Activated CD4-positive, CD25-positive, alpha-beta regulatory T cell treated with anti-CD3 and anti-CD28 coated beads, Interleukin-2, amount 50 U/mL, for 16 hours (primary cell): ENCODE measurements at places on chromosomes 7 and 10.

- no peak for DNase-seq
Measured at GRCh38 chr10:101337836-101338235, 16.1 kb upstream of the BTRC start.

DNA sequence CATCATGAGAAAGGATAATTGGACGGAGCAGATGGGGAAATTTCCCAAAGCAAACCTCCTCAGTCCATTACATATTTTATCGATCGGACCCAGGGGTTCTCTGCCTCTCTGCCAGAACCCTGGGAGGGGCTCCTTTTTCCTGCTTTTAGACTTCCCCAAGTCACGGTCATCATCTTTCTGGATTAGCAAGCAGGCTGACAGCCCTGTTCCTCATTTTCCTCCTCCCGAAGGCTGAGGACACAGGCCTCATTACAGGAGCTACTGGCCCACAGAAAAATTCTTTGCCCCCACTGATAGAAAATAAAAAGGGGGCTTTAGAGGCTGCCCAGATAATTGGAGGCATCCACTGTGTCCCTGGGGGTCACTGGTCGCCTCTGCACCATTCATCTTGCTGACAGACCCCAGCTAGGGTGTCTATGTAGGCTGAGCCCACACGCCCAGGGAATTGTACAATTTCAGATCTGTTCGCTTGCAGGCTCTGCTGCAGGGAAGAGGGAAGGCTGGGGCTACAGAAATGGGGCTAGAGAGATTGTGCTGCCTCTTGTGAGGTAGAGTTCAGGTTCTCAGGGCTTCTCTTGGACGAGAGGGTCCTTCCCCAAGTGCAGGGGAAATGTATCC lies 125.7 kb upstream of the SDK1 start:
- no peak for DNase-seq

DNA sequence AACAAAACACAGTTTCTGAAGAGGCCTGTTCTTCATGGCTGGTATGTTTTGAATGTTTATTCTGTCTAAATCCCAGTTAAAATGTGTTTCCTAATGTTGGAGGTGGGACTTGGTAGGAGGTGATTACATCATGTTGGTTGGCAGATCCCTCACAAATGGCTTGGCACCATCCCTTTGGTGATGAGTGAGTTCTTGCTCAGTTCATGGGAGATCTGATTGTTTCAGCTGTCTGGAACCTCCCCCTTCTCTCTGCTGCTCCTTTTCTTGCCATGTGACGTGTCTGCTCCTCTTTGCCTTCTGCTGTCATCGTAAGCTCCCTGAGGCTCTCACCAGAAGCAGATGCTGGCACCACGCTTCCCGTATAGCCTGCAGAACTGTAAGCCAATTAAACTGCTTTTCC lies 383.6 kb upstream of the TPK1 start:
- DNase-seq: no peak

DNA sequence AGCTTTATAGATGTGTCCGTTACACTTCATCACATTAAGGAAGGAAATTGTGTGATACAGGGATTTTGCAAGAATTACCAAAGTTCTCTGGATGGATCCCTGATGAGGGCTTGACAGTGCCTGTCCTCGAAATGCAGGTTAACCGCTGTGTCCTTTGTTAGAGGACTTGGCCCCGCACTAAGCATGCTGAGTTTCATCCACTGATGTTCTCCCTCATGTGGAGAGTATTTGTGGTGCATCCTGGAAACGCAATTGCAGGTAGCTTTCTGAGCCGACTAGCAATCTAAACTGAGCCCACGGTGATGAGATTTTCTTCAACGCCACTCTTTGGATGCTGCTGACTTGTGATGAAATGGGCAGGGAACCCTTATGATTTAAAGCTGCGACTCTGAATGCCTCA lies 71.9 kb upstream of the STK17A start:
- DNase-seq: no peak

DNA sequence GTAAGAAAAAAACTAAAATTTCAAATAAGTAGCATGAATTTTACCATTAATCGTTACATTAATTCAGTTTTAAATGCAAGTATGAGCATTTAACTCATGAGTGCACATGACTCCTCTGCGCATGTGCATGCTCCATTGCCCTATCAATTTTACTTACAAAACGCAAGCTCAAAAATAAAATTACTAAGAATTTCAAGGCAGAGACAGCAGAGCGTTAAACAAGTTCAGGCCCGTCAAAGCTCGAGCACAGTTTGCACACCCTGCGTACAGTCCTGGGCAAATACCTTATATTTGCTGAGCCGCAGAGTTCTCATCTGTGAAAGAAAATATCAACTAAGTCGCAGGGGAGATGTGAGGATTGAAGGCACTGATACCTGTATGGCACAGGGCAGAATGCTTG lies 373.6 kb downstream of the BBS9 start:
- DNase-seq: no peak

GRCh38 chr7:81819861-81820260 lies 50.0 kb upstream of the HGF start:
- DNase-seq: no peak

GRCh38 chr7:12851142-12851541 lies 163.7 kb downstream of the ARL4A start:
- DNase-seq: no peak

DNA sequence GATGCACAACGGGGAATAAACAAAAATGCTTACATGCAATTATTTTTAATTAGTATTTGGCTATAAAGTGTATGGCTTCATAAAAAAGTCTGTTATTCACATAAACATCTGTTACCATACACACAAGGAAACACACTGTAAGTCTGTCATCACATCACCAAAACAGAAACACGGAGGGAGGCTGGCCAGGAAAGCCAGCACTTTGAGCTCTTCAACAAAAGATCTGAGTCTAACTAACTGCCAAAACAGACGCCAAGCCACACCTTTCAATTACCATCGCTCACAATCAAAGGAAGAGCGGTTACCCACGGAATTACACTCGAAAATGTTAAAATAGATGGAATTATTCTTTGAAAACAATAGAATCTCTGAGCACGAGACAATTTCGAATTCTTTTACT lies 49.2 kb upstream of the MGMT start:
- DNase-seq: no peak

GRCh38 chr10:123761666-123762230 lies 95.6 kb downstream of the GPR26 start:
- no peak for DNase-seq

DNA sequence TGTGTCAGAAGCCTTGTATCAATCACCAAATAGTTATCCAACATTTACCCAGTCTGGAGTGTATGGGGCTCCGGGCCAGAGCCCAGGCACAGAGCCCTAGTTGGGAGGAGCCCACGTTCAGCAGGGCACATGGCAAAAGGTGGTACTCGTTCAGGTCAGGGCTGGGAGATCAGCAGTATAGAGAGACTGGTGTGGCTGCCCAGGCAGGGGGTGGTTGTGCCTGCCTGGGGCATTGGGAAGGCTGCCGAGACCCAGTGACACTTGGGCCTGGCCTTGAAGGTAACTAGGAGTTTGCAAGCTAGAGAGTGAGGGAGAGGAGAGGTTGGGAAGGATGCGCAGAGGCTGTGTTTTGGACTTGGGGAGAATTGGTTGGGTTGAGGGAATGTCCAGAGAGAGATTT lies 48.9 kb upstream of the IGFBP3 start:
- no peak for DNase-seq

GRCh38 chr7:155763691-155764437 lies 48.4 kb downstream of the SHH start:
- peak; percentile 18 for DNase-seq
